ENCODE measurements at places on chromosomes 3 and 15.

GRCh38 chr3:154304116-154304786 is 20.0 kb downstream of the DHX36 start:
- no peak for DNase-seq

DNA sequence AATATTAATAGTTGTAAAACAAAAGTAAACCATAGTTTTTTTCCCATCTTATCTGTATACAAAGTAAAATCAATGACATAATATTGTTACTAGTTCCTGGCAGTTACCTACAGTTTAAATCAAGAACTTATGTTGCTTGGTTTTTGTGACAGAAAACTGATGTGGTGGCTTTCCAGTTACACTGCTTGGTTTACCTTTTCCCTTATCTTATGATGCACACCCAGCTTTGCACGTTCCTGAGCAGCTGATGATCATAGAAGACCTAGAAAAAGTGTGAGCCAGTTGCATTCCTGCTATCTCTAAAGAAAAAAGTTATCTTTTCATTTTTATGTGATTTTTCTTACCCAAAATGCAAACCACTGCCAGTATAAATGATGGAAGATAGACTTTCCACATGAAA is 36.4 kb upstream of the LAMP3 start:
- DNase-seq, result no peak

- DNase-seq, result no peak
These were observed 12.5 kb downstream of the LPP start for GRCh38 chr3:188166441-188166840.

DNA sequence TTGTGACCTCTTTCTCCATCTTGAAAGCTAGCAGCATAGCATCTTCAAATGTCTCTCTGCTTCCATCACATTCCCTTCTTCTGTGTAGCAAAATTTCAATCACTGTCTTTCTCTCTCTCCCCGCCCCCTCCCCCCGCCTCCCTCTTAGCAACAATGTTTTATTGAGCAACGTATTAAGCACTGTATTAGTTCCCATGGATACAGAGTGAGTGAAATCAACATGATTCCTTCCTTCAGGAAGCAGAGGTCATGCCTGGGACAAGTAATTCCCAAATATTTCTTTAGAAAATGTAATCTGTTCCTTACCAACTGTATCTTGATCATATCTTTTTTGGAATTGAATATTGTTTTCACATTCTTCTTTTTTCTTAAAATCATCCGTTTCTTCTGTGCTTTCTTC is 373.7 kb upstream of the NECTIN3 start:
- DNase-seq, result no peak

GRCh38 chr3:48344867-48345507 is 11.5 kb upstream of the SPINK8 start:
- DNase-seq, result no peak

DNA sequence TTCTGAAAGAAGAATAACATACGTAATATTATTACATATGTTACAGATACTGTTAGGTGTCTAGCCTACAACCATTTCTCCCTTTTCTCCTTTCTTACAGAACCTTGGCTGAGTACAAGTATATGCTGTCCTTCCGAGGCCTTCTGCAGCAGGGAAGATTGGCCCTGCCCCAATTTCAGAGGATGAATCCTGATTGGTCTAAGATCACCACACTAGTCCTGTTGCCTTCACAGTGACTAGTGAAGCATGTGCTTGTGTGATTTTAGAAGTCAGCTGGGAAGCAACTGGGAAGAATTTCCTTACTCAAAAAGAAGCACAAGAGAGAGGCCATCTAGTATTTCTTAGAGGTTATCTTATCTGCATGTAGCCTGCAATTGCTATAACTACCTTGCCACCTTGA is 30.6 kb upstream of the MECOM start:
- DNase-seq, result no peak

Data from HTR-8/SVneo (cell line).